ENCODE measurements at places on chromosomes 6 and 20.
A peak's percentile ranks its signal among the peaks of the same experiment; 100 is the strongest.

- no peak for ATAC-seq
These were observed 107.1 kb downstream of the SCAF8 start for GRCh38 chr6:154840363-154840762.

DNA sequence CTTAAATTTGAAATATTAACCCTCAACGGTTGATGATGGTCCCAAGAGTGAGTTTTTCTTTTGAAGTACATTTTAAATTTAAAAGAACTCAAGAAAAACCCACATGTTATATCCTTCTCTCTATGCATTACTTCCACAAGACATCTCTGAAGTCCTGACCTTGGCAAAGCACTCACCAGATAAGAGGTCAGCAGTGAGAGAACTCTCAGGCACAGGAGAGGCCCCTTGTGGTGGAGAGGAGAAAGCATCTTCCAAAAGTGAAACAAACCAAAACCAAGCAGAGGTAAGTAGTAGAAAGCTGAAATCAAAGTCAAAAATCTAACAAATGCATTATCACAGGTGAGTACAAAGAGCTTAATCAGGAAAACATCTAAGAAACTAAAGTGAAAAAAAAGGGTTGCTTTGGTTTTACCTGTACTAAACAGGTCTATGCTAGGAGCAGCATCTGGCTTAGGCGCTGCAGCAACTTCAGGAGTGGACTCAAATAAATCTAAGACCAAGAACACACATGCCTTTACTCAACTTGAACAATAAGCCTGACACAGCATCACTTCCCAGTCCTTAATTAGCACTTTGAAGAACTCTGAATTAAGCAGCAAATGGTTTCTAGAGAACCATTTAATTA is 80.5 kb downstream of the PRSS35 start:
- peak; percentile 38 for ATAC-seq

DNA sequence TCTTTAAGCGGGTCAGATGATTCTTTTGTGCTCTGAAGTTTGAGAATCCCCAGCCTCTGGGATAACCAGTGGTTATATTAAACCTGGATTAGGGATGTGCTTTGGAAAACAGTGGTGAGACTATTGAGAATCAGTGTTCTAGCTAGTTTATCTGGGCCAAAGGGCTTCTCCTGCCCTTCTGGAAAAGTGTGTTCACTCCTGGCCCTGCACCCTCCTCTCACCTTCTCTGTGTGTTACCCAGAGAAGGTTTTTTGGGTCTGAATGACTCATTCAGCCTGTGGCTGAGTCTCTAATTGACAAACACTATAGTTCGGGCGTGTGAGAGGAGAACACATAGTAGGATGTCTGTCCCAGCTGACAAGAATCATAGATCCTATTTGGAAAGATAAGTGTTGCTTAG is 66.7 kb downstream of the LRRC1 start:
- no peak for ATAC-seq

- ATAC-seq: no peak
These were observed 22.3 kb upstream of the TBC1D32 start for GRCh38 chr6:121356575-121356974.

GRCh38 chr6:159913862-159914564 is 23.2 kb downstream of the MAS1 start:
- ATAC-seq: peak; percentile 58

Data from activated CD4-positive, CD25-positive, alpha-beta regulatory T cell treated with anti-CD3 and anti-CD28 coated beads, Interleukin-2, amount 50 U/mL, for 24 hours (primary cell).